ENCODE measurements at places on chromosomes 16 and 17.

DNA sequence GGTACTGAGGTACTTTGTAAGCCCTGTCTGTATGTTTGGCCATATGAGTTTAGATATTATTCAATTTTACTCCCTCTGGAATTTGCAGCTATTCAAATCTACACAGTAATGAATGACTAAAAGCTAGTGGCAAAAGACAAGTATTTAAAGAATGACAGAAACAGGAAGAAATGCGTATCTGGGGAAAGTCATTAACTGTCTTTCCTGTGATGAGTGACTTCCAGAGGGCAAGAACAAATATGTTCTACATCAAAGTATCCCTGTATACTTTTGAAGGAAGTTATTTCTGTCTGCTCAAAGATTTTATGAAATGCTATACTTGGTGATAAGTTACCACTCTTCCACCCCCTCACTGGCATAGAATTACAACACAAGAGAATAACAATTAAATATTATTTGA lies 489.3 kb upstream of the SOX9 start:
- no peak for DNase-seq

- DNase-seq: no peak
Observed at GRCh38 chr16:72992142-72992601, 55.8 kb downstream of the ZFHX3 start.

- no peak for DNase-seq
Observed at GRCh38 chr17:61201211-61201610, 198.4 kb upstream of the TBX2 start.

DNA sequence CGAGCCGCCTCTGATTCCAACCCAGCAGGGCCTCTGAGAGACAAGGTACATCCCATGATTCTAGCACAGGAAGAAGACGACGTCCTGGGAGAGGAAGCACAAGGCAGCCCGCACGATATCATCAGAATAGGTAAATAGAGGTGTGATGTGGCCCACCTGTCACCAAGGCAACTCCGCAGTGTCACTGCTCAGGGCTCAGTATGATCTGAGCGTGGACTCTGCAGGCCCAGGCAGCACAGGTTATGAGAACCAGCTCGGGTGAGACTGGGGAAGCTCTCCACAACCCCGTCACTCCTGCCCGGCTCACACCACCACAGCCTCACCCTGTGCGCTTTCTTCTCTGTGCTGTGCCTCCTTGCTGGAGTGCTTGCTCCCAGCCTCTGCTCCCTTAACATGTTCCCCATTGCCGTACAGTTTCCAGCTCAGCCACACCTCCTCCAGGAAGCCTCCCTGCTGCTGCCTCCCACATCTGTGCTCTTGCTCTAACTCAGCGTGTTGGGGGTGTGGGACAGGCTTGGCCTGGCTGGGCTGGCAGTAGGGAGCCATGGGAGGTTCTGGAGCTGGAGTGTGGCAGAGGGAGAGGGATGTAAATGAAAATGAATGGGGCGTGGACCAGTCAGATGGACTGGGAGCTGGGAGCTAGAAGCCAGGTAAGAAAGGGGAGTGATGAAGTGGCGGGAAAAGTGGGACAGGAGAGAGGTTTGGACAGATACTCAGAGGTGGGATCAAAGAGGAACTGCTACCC lies 7.7 kb downstream of the METTL22 start:
- DNase-seq: no peak

Measured in MM.1S (cell line).